ENCODE measurements at places on chromosomes 3 and 15. TPM values are rescaled to one million over a fixed set of nuclear protein-coding genes. Genes with fewer than 3 reads are reported as not detected.

- no peak overlapping the region for H3K27ac ChIP-seq
- H3K4me1 ChIP-seq: peaks cover 8% of the 10 kb centered on the region
- no peaks in the 10 kb centered on the region for H3K36me3 ChIP-seq
- no peaks in the 10 kb centered on the region for H3K27me3 ChIP-seq
- no peak overlapping the region for H3K4me3 ChIP-seq
- DNase-seq: no peak
Measured at GRCh38 chr3:12294885-12295580, 6.2 kb downstream of the PPARG start.

DNA sequence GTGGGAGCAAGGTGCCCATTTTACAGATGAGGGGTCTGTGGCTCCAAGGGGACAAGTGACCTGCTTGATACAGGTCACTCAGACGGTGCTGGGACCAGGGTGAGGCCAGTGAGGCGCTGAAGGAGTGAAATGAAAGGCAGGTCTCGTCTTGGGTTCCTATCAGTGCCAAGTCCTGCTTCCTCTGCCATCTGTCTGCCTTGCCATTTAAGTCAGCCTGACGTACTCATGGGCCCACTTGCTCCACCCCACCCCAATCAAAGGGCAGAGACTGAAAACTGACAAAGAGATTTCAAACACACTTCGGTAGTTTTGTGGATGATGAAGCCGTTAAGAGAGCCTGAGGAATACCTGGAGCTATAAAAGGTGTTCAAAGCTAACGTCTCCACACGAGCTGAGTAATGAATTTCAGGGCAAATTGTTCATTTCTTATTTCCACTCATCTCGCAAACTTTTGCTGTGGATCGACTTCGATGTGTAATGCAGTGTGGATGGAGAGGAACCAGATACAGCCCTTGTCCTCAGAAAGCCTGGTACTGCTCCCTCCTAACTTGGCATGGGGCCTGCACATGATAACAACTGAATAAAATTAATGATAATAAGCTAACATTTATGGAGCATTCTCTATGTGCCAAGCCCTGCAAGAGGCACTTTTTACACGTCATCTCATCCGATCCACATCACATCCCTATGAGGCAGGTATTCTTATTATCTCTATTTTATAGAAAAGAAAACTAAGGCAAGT lies 36.6 kb downstream of the ATP2B2 start:
- H3K4me3 ChIP-seq: no peak overlapping the region
- no peaks in the 10 kb centered on the region for H3K36me3 ChIP-seq
- no peaks in the 10 kb centered on the region for H3K4me1 ChIP-seq
- no peaks in the 10 kb centered on the region for H3K27me3 ChIP-seq

TCF12 gene
- 127 TPM for total RNA-seq

GOLGA6A gene
- total RNA-seq: not detected

PLXNB1 gene
- 164 TPM for total RNA-seq

ELP6 gene
- total RNA-seq: 28.0 TPM

All from ovary (tissue), 10 donors.